ENCODE measurements at places on chromosomes 3 and 15.
A peak's percentile ranks its signal among the peaks of the same experiment; 100 is the strongest.

DNA sequence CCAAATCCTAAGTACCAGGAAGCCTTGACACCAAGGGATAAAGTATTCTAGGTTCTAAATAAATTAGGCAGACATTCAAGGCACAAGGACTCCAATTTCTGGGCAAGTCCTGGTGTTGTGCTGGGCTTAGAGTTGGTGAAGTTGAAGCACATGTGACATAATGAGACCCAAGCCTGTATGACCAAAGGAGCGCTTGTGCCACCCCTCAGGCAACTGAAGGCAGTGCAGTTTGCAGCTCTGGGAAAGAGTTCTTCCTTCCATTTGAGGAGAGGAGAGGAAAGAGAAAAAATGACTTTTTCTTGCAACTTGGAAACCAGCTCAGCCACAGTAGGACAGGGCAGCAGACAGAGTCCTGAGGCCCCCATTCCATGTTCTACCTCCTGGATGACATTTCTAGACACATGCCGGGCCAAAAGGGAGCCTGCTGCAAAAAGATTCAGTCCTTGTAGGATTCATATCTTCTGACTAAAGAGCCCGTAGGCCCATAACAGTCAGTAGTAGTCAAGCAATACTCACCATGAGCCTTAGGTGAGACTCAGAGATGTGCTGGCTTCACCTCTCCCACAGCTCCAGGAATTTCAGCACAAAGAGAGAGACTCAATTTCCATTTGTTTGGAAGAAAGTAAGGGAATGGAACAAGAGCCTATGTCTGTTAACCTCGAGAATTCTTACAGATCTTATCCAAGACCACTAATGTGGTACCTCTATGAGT is 588.8 kb upstream of the BCHE start:
- DNase-seq: no peak

DNA sequence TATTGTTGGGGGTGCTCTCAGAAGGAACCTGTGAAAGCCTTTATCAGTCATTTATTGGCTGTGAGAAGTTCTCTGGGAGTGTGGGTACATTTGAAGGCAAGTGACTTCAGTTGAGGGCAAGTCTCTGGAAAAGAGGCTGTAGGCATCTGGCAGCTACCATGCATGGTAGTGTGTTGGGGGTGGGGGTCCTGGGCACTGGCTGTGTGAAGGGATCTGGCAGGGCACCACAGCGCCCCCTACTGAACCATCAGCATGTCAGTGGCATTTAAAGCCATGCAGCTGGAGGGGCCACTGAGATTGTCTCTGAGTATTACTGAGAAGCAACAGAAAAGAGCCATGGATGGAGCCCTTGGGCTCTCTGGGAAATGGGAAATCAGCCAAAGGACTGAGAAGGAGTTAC is 30.6 kb downstream of the CRTAP start:
- no peak for DNase-seq

- no peak for DNase-seq
Measured at GRCh38 chr3:13637311-13637891, 88.5 kb downstream of the FBLN2 start.

GRCh38 chr3:149395107-149396089 is 17.9 kb upstream of the TM4SF1 start:
- peak; percentile 10 for DNase-seq

DNA sequence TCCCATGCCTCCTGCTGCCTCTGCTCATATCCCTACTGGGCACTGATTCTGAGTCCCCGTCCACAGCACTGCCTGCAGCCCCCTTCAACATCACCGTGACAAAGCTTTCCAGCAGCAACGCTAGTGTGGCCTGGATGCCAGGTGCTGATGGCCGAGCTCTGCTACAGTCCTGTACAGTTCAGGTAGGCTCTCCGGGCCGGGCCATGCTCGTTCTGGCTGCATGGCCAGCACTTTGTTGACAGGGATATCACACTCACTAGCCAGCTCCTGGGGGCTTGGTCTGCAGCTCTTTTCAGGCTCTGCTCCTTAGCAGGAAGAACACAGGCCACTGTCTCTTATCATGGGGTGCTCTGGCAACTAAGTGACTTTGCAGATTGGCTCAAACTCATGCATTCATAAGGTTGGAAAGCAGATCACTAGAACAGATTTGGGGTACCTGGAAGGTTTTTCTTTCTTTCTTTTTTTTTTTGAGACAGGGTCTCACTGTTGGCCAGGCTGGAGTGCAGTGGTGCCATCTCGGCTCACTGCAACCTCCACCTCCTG is 6.0 kb downstream of the TYRO3 start:
- DNase-seq: no peak

DNA sequence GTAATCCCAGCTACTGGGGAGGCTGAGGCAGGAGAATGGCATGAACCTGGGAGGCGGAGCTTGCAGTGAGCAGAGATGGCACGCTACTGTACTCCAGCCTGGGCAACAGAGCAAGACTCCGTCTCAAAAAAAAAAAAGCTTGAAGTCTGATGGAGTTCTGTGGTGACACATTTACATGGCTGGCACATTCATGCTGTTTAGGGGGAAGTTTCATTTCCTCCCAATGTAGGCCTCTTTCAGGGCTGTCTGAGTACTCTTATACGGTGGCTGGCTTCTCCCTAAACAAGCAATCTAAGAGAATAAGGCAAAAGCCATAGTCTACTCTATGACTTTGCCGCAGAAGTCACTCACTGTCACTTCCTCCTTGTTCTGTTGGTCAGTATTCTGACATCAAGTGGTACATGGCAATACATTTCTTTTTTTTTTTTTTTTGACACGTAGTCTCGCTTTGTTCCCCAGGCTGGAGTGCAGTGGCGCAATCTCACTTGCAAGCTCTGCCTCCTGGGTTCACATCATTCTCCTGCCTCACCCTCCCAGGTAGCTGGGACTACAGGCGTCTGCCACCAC is 41.2 kb downstream of the OIP5 start:
- DNase-seq: no peak

DNA sequence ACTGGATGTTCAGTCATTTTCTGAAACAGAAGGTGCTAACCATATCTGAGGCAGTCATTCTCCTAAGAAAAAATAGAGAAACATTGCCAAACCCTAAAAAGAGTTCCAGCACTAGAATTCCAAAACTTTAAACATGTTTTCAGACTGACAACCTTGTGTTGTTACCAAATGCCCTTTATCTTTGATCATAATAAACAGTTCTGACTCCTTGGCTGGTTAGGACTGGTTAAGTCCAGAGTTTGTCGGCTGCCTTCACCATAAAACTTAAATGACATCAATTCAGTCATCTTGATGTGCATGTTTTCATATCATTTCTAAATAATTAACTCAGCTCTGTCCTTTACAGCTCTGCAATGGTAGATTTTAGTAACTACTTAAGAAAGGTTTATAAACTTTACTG is 68.0 kb downstream of the COL8A1 start:
- no peak for DNase-seq

DNA sequence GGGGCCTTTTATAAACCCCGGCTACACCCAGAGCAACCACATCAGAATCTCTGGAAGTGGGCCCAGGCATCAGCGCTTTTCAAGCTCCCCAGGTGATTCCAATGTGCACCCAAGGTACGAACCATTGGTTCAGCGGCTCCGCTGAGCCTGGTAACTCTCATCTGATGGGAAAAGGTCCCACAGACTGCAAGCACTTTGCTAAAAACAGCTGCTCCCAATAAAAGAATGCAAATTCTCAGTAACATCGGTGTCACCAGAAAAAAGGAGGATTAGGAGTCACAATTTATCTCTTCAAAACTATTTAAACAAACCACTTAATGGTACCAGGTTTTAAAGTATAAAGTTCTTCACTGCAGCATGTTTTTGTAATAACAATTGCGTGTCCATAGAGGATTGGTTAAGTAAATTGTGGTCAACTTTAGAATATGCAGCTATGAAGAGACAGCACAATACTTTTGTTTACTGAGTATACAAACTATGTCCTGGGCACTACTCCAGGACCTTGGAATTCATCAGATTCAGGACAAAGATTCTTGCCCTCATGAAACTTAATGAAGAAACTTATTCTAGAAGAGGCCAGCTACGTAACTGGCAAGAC is 660.7 kb upstream of the ADAMTS9 start:
- no peak for DNase-seq

GRCh38 chr15:44719293-44719999 is 8.1 kb downstream of the B2M start:
- peak; percentile 7 for DNase-seq

DNA sequence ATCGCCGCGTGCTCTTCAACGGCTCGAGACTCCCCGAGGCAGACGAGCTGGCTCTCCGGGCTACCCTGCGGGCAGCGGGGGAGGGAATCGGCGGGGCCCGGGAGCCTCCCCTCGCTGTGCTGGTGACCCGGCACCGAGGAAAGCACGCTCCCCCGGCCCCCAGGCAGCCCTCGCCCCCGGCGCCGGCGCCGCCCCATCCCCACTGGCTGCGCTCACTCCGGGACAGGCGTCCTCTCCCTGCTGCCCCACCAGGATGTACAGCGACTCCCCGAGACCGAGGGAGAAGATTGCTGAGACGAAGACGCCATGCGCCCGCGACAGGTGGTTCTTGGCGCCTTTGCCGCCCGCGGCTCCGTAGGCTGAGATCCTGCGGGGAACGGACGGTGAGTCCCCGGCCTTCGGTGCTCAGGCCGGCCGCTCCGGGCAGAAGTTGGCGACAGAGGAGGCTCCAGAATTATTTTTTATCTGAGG is 1.7 kb downstream of the LTK start:
- no peak for DNase-seq

DNA sequence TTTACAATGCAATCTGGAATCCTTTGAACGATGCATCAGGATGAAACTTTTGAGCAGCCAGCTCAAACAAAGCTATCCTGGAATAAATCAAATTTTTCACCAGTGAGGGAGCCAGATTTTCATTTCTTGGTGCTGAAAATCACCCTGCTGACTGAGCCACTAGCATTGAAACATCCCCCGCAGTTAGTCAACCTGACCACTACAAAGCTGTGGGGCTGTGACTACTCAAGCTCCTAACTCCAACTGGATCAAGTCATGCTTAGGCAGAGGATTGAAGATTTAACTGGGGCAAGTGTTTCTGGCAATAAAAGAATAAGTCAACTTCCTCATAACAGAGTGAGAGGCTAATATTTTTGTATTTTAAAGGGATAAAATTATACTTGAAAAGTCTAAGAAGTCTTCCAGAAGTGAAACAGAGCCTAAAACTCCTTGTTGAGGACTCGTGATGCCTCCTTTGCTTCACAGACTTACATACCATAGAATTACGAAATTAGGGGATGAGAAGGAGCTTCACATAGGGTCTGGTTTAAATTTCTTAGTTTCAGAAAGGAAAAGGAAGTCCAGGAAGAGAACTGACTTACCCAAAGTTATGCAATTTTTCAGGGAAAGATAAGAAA is 177.8 kb downstream of the SERPINI1 start:
- peak; percentile 12 for DNase-seq

GRCh38 chr3:150014782-150015181 is 44.1 kb upstream of the PFN2 start:
- no peak for DNase-seq

DNA sequence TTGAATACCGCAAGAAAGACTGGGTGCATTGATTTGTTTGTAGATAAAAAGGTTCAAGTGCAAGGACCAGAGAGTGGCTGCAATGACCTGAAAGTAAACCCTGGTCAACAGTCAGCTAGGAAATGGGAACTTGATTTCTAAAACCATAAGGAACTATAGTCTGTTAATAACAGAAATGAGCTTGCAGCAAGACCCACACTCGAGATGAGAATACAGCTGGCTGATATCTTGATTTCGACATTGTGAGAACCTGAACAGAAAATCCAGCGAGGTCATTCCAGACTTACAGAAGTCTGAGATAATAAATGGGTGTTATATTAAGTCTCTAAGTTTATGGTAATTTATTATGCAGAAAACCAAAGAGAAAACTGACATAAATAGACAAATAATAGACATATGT is 177.3 kb downstream of the NFKBIZ start:
- no peak for DNase-seq

GRCh38 chr15:29039466-29040369 is 153.9 kb downstream of the APBA2 start:
- DNase-seq: no peak

DNA sequence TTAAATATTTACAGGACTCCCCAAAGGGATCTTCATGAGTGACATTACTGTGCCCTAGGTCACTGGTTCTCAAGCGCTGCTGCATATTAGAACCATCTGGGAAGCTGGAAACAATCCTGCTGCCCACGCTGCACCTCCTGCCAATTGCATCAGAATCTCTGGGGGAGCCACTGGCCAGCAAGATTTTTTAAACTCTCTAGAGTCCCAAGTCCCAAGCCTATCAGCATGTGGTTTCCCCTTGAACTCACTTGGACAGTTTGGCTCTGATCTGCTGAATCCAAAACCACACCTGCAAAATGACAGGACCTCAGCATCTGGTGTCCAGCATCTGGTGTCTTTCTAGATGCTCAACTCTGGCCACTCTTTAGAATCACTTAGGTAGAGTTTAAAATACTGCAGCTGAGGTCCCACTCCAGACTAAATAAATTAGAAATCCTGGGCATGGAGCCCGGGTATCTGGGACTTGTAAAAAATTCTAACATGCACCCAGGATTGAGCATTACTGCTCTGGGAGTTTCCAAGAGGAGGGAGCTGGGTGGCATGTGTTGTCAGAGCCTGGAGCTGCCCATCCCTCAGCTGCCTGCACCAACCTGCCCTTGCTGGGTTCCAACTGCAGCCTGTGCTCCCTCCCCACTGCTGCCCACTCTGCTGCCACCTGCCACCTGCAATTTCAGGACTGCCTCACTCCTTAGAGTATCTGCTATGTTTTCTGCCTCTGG is 311.3 kb downstream of the SLC9A9 start:
- DNase-seq: peak; percentile 88

- DNase-seq: no peak
Measured at GRCh38 chr15:101539930-101540329, 50.4 kb upstream of the PCSK6 start.

GRCh38 chr3:115930922-115931321 is 307.6 kb downstream of the GAP43 start:
- no peak for DNase-seq

DNA sequence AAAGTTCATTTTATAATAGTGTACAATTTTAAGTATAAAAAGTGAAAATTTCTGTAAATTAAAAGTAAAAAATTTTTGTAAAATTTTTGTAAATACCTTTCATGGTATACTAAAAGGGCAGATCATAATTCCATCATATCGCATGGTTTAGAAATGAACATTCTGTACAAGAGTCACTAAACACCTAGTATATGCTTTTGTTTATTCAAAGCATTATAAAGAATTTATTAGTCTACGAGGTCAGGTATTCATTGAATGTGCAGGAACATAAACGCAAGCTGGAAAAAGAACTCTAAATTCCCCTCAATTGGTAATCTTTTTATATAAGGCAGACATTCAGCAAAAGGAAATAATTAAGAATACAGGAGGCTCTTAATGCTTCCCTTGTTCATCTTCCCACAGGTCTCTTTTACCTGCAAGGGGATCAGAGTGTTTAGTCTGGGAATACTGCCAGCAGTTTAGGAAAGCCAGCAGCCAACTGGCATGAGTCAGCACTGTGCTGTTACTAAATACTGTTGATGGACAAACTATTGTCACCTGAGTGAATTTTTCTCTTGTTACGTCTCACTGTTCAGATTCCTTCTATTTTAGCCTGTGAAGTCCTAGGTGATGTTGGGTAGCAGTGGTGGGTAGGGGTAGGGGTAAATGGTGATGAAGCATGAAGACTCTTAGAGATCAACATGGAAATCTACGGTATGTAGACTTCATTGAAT is 70.1 kb downstream of the UQCC5 start:
- DNase-seq: peak; percentile 8

- no peak for DNase-seq
Measured at GRCh38 chr3:25057379-25057778, 370.7 kb upstream of the RARB start.

- no peak for DNase-seq
Measured at GRCh38 chr3:45104715-45105711, 41.2 kb downstream of the CDCP1 start.

- no peak for DNase-seq
Measured at GRCh38 chr15:79160211-79160610, 69.6 kb upstream of the RASGRF1 start.

- DNase-seq: no peak
Measured at GRCh38 chr15:53251996-53252395, 461.9 kb upstream of the ONECUT1 start.

Measured in DMS 273 treated with DMSO at 0.1 percent for 48 hours (cell line).